SK-N-MC (cell line): ENCODE measurements at places on chromosomes 1 and 21.

GRCh38 chr1:198054510-198054909, 102.3 kb upstream of the NEK7 start:
- no peak for DNase-seq

DNA sequence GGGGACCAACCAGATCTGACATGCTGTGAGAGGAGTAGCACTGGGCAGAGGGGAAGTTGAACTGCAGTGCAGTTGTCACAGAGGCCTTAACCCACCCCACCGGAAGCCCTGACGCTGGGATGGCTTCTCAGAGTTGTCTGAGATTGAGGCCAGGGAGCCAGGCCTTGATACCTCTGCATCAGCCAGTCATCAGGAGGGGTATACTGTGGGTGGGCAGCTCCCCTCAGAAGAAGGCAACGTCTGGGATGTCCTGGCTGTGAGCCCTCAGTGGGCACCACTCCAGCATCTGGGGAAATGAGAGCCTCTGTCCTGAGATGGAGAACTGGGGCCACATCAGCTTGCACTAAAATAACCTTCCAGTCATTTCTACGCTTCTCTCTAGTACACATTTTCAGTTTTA, 47.9 kb upstream of the BCAR3 start:
- DNase-seq, result no peak

- DNase-seq, result no peak
These were observed 417.7 kb upstream of the USP24 start for GRCh38 chr1:55632906-55633305.

GRCh38 chr1:59366346-59366745, 69.5 kb downstream of the FGGY start:
- DNase-seq, result no peak

DNA sequence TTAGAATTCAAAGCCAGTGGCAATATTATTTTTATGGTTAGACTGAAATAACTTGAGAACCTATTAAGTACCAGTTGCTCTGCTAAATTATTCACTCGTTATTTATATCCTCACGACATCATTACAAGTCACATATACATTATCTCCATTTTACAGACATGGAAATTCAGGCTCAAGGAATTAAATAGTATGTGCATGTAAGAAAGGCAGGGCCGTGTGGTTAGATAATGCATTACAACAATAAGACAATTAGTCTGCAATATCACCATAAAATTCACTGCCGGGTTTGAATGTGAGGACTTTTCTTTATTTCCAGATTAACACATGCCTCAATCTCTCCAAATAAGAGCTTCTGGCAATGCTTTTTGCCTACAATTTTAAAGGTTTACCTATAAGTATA, 523.4 kb downstream of the PTBP2 start:
- DNase-seq, result no peak

GRCh38 chr1:45796381-45796780, 7.0 kb upstream of the MAST2 start:
- no peak for DNase-seq

GRCh38 chr1:59743324-59744091, 71.2 kb upstream of the HOOK1 start:
- no peak for DNase-seq

DNA sequence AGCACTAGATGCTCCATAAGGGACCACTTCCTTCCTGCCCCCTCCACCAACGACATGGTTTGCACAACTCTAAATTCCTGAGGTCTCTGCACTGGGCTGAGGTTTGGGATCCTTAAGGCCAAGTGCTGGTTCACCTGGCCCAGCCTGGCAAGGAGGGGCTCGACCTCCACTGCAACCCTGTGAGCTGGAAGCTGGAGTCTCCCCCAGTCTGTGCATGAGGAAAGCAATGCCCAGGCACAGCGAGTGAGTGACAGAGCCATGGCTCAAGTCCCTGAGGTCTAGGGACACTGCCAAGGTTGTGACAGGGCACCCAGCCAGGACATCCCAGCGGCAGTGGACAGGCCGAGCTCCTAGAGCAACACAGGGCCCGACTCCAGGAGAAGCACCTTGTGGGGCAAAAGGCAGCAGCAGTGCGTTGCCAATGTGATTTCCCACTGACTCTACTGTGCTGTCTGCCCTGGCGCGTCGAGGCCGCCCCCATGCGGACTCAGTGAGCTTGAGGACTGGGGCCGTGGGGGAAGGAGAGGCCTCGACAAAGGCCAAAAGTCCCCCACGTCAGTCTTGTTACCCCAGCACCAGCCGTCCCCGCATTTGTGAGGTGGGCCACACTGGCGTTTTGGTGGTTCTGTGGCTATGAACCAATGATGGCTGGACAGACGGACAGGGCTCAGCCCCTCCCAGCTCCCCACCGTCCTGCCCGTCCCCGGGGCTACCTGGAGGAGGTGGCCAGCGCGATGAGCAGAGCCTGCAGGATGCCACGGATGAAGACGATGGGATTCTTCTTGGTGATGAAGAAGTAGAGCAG, 30.0 kb downstream of the PODN start:
- no peak for DNase-seq

DNA sequence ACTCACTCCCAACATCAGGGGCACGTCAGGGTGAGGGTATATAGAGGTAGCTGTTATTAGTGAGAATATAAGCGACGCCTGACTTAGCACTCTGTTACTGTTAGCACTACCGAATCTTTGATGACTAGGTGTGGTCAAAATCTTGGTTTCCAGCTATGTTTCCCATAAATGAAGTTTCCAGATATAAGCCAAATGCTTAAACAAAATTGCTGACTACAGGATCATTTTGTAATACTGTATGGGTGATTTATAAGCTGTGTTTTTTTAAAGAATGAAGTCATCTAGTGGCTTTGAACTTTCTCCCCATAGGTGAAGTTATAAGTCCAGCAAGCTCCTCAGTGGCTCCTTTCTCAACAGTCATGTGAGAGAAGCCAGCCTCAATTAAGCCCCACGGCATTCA, 23.7 kb downstream of the KCNJ15 start:
- DNase-seq, result no peak

GRCh38 chr1:32341186-32341757, 5.2 kb upstream of the MARCKSL1 start:
- no peak for DNase-seq

DNA sequence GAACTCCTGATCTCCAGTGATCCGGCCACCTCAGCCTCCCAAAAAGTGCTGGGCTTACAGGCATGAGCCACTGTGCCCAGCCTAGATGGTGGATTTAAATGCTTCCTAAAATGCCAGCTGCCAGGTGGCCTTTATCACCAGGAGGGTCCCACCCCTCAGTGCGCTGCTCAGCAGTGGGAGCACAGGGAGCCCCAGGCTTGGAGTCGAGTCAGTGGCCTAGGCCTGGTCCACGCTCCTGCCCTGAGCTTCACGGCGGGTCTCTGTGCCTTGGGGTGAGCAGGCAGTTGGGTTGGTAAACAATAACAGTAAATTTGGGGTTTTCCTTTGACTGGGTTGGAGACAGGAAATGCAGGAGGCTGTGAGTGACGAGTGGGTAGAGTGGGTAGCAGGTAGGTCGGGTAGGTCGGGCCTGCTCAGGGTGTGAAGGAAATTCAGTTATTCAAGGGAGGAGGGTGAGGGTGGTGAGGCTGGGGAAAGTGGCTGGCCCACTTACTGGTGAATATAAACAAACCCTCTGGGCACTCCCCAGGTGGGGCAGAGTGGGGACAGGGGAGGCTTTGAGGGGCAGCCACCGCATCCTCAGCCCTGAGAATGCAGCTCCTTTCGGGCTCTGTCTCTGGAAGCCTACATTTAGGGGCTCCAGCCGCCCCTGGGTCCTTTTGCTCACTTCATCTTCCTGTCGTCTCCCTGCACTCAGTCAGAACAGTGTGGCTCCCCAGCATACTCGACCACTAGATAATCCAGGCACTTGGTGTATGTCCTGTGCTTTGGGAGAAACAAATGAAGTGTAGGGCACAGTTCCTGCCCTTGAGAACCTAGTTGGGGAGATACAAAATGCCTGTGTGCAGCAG, 33.5 kb upstream of the IL19 start:
- DNase-seq, result no peak

- DNase-seq, result no peak
These were observed 3.6 kb upstream of the MAN1A2 start for GRCh38 chr1:117363571-117364048.

GRCh38 chr21:28624626-28625025, 368.1 kb downstream of the LTN1 start:
- no peak for DNase-seq

GRCh38 chr21:35170244-35170643, 121.1 kb upstream of the RUNX1 start:
- DNase-seq, result no peak

DNA sequence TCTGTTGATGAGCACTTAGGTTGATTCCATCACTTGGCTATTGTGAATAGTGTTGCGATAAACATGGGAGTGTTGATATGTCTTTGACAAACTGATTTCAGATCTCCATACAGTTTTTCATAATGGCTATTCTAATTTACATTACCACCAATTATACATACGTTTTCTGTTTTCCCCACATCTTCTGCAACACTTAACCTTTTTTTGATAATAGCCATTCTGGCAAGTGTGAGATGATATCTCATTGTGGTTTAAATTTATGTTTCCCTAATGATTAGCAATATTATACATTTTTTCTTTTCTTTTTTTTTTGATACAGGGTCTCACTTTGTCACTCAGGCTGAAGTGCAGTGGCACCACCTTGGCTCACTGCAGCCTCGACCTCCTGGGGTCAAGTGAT, 17.0 kb downstream of the SNRPE start:
- DNase-seq, result no peak

- DNase-seq, result no peak
These were observed 39.5 kb upstream of the CASZ1 start for GRCh38 chr1:10835822-10836421.

- DNase-seq, result no peak
These were observed 141.8 kb downstream of the ZZZ3 start for GRCh38 chr1:77540501-77541161.

- no peak for DNase-seq
These were observed 45.0 kb downstream of the NEK2 start for GRCh38 chr1:211630236-211631081.

GRCh38 chr1:228362141-228362883, 44.3 kb downstream of the TRIM11 start:
- no peak for DNase-seq
